ENCODE measurements at places on chromosomes 2 and 18.

DNA sequence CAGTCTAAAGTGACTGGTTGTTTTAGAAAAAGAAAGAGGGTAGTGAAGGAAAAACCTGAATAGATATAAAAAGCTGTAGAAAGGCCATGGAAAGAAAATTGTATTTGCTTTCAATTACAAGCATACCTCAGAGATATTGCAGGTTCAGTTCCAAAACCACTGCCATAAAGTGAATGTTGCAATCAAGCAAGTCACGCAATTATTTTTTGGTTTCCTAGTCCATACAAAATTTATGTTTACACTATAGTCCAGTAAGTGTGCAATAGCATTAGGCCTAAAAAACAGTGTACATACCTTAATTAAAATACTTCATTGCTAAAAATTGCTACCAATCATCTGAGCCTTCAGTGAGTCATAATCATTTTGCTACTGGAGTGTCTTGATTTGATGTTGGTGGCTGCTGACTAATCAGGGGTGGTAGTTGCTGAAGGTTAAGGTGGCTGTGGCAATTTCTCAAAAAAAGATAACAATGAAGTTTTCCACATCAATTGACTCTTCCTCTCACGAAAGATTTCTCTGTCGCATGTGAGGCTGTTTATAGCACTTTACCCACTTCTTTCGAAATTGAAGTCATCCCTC is 2003.8 kb upstream of the PIK3C3 start:
- H3K36me3 ChIP-seq, result no peaks in the 10 kb centered on the region
- H3K27ac ChIP-seq, result no peak overlapping the region
- DNase-seq, result no peak
- no peaks in the 10 kb centered on the region for H3K4me1 ChIP-seq
- no peaks in the 10 kb centered on the region for H3K27me3 ChIP-seq

GRCh38 chr2:36267194-36267593 is 88.4 kb upstream of the CRIM1 start:
- peaks cover 12% of the 10 kb centered on the region for H3K27me3 ChIP-seq
- H3K4me3 ChIP-seq, result no peak overlapping the region
- peaks cover 10% of the 10 kb centered on the region for H3K36me3 ChIP-seq

DNA sequence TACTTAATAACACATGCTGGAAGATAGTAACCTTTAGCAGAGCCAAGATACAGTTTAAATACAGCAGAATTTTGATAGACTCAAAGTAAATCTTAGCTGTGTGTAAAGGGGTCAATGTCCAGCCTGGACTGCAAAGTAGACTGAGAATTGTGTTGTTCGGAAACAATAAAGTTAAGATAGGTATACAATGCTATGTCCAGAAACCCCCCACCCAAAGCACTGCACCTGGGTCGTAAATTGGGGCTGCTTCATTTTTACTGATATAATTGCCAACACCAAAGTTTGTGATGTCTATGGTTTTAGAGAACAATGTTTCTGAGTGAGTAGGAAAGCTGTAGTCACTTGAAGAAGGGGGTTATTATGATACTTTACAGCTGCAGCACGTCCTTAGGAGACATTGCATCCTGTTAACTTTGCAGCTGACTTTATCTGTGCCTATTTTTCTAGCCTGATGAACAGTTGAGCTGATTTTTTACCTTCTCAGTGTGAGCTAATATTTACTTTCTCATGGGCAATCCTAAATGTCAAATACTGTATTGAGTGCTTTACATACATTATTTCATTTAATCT is 4.3 kb upstream of the NCOA1 start:
- H3K36me3 ChIP-seq, result peaks cover 3% of the 10 kb centered on the region
- no peak overlapping the region for H3K27ac ChIP-seq
- no peaks in the 10 kb centered on the region for H3K27me3 ChIP-seq

GRCh38 chr2:41903474-41904135 is 144.2 kb upstream of the PKDCC start:
- no peak for DNase-seq
- H3K27me3 ChIP-seq, result peaks cover 24% of the 10 kb centered on the region
- no peak overlapping the region for H3K4me3 ChIP-seq
- H3K27ac ChIP-seq, result no peak overlapping the region

DNA sequence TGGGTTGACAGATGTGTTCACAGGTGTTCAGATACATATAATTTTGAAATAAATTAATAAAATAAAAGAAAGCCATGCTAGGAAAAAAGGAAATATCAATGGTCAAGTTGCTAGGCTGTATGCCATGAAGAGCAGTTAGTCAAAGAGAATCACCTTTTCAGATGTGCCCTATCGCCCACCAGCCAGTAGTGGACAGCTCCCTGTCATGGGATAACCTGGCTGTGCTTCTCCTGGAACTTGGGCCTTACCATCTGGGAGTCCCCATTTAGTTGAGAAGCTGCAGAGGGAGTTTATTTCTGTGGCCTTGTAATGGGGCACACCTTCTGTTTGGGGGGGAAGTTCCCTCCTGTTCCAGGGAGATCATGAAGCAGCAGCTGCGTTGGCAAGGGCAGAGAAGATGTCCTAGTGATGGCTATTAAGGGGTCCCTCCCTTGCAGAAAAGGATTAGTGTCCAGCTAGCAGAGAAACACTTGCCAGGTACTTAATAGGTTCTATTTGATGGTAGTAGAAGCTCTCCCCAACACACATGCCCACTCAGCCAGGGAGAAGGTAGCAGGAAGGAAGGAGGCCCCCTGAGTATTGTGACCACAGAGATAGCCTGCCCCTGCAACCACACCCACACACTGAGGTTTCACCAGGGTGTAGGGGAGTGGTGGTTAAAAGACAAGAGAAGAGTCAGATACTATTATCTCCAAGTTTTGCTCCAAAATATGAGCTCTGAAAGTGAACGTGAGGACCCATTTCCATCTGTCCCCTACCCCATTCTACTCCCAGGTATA is 117.7 kb downstream of the B3GNT2 start:
- peaks cover 35% of the 10 kb centered on the region for H3K4me1 ChIP-seq
- H3K36me3 ChIP-seq, result no peaks in the 10 kb centered on the region
- no peak for DNase-seq
- H3K27ac ChIP-seq, result no peak overlapping the region

GRCh38 chr2:190036071-190036470 is 26.5 kb downstream of the MSTN start:
- no peak for DNase-seq
- H3K4me3 ChIP-seq, result no peak overlapping the region
- no peaks in the 10 kb centered on the region for H3K36me3 ChIP-seq
- H3K27ac ChIP-seq, result no peak overlapping the region
- peaks cover 8% of the 10 kb centered on the region for H3K27me3 ChIP-seq
- no peaks in the 10 kb centered on the region for H3K4me1 ChIP-seq

GRCh38 chr18:3485153-3486149 is 35.5 kb downstream of the TGIF1 start:
- peaks cover 9% of the 10 kb centered on the region for H3K27me3 ChIP-seq
- H3K36me3 ChIP-seq, result no peaks in the 10 kb centered on the region
- no peaks in the 10 kb centered on the region for H3K4me1 ChIP-seq
- H3K27ac ChIP-seq, result no peak overlapping the region
- no peak overlapping the region for H3K4me3 ChIP-seq
- DNase-seq, result no peak

GRCh38 chr2:217664761-217665160 is 338.0 kb downstream of the TNS1 start:
- H3K4me1 ChIP-seq, result peaks cover 17% of the 10 kb centered on the region
- H3K27ac ChIP-seq, result no peak overlapping the region
- H3K27me3 ChIP-seq, result no peaks in the 10 kb centered on the region
- H3K36me3 ChIP-seq, result no peaks in the 10 kb centered on the region

DNA sequence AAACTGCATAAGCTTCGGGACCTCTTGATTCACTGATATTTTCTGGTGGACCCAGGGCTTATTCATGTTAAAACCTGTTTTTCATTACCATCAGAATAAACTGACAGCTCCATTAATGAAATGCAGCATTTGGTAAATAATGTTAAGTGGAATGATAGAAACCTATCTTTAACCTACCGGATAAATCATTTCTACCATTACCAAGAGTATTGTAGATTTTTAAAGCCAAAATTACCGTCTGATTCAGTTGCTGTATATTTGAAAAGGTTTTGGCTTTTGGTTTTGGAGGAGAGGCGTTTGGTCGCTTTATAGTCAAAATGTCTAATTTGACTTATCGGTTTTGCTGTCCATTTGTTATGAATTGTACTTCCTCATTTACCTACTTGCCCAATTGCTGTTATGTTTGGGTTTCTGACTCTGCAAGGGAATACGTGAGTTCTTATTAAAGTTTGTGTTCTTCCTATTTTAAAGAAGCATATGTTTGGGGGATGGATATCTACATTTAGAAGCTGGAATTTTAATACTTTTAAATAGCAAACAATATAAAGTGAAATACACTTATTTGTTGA is 1.0 kb upstream of the CUL3 start:
- H3K4me3 ChIP-seq, result peak overlapping the region; percentile 87
- peaks cover 13% of the 10 kb centered on the region for H3K36me3 ChIP-seq
- H3K4me1 ChIP-seq, result peaks cover 38% of the 10 kb centered on the region
- peak overlapping the region; percentile 90 for H3K27ac ChIP-seq
- DNase-seq, result no peak
- peaks cover 2% of the 10 kb centered on the region for H3K27me3 ChIP-seq

DNA sequence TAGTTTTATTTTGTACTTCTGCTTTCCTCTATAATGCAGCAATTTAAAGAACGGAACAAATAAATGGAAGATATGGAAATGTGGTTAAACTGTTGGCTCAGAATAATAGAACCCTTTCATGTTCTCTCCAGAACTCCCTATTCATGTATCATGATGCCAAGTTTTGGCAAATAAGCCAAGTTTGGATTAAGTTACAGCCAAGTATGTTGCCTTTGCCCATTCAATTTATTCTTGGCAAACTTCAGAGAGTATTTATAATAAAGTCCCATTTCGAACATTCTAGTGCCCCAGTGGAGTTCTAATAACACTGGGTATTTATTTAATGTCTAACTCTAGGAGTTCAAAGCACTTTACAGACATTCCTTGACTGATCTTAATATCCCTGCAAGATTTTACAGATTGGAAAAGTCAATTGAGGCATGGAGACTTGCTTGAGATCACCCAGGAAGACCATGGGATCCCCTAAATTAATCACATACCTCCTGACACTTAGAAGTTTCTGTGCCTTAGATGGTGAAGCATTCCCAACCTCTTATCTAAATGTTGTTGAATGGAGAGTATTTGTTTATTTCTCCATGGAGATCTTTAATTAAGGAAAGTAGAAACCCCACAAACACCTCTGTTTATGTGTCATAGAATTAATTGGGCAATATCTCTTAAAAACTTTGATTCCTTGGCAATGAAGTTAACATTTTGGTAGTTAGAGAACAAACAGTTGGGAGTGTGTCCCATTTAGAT is 106.7 kb downstream of the ACKR3 start:
- H3K4me3 ChIP-seq, result no peak overlapping the region
- DNase-seq, result no peak
- H3K27ac ChIP-seq, result no peak overlapping the region
- no peaks in the 10 kb centered on the region for H3K36me3 ChIP-seq
- no peaks in the 10 kb centered on the region for H3K4me1 ChIP-seq

DNA sequence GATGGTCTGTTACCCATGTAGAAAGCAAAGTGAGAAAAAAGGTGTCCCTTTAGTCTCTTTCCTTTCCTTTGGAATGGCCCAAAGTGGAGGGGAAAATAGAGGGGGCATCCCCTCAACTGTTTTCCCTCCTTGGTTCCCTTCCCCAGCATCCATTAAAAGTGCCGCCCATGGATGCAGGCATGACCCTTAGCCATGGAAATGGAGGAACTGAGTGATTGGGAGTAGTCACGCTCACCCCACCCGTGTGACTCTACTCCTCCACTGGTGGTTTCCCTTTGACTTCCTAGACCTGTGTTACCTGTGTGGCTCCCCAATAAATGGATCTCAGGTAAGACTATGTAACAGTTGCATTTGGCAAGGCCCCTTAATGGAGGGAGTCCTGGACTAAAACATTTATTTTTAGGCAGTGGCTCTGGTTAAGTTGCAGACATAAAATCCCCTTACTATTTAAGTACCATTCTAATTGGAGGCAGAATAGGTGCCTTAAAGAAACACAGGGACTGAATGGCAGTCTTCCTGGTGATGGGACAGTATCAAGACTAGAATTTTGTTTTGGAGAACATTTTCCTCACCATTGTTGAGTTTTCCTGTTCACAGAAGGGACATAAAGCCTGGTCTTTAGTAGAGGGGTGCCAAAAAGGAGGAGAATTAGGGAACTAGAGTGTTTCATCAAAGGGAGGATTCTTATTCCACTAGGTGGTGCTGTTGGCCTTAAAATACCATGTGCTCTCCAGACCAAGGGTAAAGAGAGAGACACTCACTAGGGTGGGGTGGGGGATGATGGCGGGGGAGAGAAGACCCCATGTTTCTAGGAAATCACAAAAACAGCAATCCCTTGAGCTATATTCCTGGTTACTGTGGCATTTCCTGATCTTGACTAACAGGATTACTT is 25.7 kb upstream of the PLA2R1 start:
- DNase-seq, result no peak
- no peaks in the 10 kb centered on the region for H3K36me3 ChIP-seq
- no peak overlapping the region for H3K4me3 ChIP-seq
- no peaks in the 10 kb centered on the region for H3K4me1 ChIP-seq
- H3K27ac ChIP-seq, result no peak overlapping the region
- peaks cover 2% of the 10 kb centered on the region for H3K27me3 ChIP-seq

DNA sequence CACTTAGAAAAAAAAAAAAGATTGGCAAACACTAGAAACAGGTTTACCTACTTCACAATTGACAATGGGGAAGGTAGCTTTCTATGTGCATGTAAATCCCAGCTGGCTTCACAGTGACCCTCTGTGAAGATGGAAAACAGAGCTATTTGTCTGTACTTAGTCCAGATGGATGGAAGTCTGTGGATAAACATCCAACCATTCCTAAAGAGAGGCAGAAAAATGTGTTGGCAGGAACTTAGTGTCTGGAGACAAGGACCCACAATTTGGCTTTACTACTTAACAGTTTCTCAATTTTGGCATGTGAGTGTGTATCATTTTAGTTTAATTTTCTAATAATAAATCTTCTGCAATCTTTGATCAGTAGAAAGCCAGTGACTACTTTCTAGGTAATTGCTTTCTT is 154.4 kb downstream of the RAD51AP2 start:
- no peak for DNase-seq
- H3K4me1 ChIP-seq, result no peaks in the 10 kb centered on the region
- H3K27ac ChIP-seq, result no peak overlapping the region

DNA sequence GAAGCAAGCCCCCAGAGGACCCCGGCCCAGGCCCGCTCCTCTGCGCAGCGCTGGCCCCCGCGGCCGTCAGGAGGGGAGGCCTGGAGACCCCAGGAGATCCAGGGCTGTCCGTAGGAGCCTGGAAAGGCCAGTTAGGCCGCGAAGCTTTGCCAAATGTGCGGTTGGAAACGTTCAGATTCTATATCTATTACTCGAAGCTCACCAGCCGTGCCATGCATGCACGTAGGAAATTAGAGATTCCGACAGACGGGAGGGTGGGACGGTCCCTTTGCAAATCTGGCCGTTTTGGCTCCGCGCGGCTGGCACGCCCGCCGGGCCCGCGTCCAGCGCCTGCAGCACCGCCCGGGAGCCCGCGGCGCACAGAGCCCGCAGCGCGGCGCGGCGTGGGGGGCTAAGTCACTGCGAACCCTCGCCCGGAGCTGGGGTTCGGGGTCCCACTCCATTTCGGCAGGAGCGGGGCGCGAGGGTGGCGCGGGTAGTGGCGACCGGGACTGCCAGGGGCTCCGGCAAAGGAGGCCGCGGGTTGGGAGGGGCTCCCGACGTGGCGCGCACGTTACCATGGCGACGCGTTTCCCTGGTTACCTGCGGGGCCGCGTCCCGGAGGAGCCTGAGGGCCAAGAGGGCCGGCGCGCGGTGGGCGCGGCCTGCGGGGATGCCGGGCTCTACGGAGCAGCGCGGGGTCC is 488.6 kb upstream of the SMIM21 start:
- DNase-seq, result no peak
- H3K27ac ChIP-seq, result no peak overlapping the region
- no peak overlapping the region for H3K4me3 ChIP-seq
- H3K36me3 ChIP-seq, result no peaks in the 10 kb centered on the region
- H3K27me3 ChIP-seq, result peaks cover 14% of the 10 kb centered on the region

- H3K4me3 ChIP-seq, result no peak overlapping the region
- DNase-seq, result no peak
- no peaks in the 10 kb centered on the region for H3K4me1 ChIP-seq
These were observed 25.6 kb upstream of the SLC35F6 start for GRCh38 chr2:26738481-26738880.

Data from activated T-helper 1 cell treated with anti-CD3 and anti-CD28 coated beads, Interleukin-12 subunit alpha, Interleukin-12 subunit beta, Interleukin-2, Interleukin-4 antibody, amounts not matched to agents 30 ng/mL and 10 ng/mL and 1 ng/mL, durations not matched to agents 14 hours and 24 hours and 36 hours (primary cell).